ENCODE measurements at places on chromosomes 5 and 9.

GRCh38 chr5:117604845-117605244 is 1030.2 kb upstream of the SEMA6A start:
- no peak for DNase-seq

DNA sequence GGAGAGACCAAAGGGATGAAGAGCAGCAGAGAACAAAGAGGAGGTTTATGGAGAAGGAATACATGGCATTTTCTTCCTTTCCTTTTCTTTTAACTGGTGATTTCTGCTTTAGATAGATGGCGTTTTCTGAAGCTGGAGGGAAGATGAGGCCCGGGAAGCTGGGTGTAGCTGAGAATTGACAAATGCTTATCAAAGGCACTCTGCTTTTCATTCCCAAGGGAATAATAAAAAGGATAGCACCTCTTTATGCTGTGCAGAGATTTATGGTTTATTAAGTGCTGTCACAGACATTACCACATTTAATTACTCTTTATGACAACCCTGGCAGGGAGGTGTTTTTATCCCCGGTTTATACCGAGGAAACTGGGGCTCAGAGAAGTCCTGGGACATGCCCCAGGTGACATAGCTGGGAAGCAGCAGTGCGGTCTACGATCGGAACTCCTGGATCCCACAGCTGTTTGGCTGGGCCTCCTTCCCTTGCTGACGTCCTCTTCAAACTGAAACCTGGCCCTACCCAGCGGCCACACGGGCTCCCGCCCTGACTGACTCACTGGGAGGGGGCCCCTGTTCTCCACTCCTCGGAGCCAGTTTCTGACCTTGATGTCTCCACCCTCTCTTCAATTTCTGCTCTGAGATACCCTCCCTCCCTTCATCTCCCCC is 8.2 kb upstream of the EPB41L4B start:
- no peak for DNase-seq

DNA sequence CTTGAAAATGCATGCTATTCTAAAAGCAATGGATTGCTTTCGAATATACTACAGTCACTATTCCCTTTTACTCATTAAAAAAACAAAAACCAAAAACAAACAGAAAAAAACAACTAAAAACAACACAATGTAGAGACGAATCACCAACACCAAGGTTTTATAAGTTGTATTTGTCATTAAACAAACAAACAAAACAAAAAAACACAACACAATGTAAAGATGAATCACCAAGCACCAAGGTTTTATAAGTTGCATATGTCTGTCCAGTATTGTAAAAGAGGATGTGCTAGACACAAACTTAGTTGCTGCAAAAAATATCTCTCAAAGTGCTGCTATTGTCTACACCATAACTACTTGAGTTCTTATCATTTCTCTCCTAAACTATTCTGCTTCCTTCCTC is 1269.2 kb downstream of the EFNA5 start:
- DNase-seq, result no peak

DNA sequence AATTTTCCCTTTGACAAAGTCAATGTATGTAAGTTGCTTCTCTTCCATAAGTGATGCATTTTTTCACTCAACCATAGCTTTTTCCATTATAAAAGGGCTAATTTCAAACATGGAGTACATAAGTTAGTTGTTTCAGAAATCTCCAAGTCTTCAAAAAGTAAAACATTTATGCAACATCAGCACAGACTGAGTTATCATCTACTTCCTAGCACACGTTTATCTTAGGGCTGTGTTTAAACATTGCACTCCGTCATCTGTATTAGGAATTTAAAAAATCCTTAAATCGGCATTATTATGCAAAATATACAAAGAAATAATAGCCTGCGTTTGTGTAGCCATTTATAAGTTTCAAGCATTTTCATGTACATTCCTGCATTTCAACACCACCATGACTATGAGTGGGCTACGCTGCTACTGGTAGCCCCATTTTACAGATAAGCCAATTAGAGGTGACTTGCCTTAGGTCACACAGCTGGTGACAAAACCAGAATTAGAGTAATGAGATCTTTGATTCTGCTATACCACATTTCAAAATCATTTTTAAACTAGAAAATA is 43.4 kb downstream of the PTPN3 start:
- DNase-seq, result no peak

GRCh38 chr9:130319300-130319699 is 53.7 kb downstream of the HMCN2 start:
- DNase-seq, result no peak

- DNase-seq, result peak; percentile 47
Observed at GRCh38 chr5:132055808-132056609, 4.4 kb upstream of the IL3 start.

- no peak for DNase-seq
Observed at GRCh38 chr5:107218457-107219193, 452.1 kb downstream of the EFNA5 start.

DNA sequence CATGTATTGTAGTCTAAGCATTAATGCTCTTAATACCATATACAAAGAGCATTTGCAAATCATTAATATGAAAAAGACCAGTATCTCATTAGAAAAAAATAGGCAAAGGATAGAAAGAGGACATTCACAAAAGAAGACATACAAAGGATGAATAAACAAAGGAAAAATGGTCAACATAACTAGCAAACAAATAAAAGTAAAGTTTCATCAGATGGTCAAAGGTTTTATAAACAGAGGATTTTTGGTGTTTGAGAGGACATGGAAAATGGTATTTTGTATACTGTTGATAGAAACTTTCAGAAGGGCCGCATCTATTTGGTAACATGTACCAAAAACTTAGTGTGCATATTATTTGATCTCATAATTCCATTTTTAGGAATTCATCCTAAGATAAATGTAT is 414.8 kb downstream of the PIK3R1 start:
- DNase-seq, result no peak

- DNase-seq, result no peak
Observed at GRCh38 chr5:55331321-55331720, 23.5 kb downstream of the MTREX start.

DNA sequence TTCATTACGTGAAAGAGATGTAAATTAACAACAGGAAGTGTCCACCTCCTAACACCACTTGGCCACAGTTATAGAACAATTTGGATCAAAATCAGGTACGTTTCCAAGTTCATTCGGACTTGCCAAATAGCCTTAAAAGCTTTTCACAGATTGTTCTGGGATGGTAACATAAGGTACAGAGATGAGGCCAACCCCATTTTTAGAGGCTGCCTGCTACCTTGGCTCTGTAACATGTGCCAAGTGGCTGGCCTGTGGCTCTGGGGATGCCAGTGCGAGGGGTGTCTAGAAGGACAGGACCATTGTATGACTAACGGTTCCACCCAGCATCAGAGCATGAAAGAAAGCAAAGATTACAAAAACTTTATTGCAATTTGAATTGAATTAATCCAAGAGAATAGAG is 91.0 kb downstream of the LHFPL2 start:
- no peak for DNase-seq

DNA sequence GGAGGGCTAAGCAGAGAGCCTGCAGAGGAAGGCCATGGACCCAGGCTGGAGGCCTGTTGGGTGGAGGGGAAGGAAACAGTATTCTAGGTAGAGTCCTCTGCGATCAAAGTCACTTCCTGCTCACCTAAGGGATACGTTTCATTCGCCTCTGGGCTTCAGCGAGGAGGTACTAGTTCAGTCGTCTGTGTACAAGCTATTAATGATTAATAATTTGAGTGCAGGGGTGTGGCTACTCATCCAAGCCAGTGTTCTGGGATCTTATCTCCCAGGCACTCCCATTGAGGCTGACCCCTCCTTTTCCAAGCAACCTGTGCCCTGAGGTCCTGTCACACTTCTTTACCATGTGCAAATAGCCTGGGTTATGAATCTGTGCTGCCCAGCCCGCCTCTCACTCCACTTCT is 25.2 kb downstream of the RALGPS1 start:
- DNase-seq, result no peak

DNA sequence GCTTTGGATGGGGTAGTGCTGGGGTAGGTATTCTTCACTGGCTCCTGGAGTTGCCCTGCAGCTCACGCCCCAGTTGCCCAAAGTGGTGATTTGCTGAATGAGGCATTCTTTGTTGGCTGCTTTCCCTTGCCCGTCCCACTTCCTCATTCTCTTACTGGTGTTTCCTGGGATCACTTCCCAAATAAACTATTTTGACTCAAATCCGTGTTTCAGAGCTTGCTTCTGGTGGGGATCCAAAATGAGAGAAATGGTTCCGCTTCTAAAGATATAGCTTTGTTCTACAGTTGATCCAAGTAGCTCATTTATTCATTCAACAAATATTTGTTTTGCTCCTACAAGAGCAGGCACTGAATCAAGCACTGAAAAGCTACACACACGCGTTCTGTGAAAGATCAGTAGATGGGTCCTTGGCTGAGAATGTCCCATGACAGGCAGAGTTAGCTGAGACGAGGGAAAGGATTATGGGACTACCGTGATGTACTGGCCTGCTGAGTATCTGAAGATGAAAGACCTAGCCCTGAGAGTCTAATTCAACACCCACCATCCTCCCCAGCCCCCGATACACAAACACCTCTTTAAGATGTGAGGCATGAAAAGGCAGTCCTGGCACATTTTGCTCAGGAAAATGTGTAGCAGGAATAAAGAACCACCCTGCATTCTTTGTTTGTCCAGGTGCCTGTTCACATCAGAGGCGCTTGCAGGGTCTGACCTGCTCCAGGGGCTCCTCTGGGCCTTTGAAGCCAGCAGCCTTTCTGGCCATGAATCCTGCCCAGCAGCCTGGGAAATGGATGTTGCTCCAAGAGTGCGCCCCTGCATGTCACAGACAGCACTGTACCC is 143.1 kb upstream of the RANBP3L start:
- no peak for DNase-seq

DNA sequence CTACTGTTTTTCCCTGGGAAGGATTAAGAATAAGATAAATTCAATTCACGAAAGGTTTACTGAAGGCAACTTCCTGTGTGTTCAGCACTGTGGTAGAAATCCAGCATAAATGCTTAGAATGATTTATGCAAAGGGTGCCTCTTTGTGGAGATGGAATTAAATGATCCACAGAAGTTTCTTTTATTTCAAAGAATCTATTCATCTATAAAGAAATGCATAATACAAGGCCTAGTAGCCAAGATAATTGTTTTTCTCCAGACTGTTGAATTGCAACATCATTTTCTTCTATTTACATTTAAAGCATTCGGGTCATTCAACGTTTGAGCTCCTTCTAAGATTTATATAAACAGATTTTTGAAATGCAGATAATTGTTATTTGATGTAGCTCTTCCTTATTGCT is 138.8 kb upstream of the NFIL3 start:
- no peak for DNase-seq

GRCh38 chr5:65483546-65484346 is 2.0 kb upstream of the ADAMTS6 start:
- DNase-seq, result peak; percentile 42

DNA sequence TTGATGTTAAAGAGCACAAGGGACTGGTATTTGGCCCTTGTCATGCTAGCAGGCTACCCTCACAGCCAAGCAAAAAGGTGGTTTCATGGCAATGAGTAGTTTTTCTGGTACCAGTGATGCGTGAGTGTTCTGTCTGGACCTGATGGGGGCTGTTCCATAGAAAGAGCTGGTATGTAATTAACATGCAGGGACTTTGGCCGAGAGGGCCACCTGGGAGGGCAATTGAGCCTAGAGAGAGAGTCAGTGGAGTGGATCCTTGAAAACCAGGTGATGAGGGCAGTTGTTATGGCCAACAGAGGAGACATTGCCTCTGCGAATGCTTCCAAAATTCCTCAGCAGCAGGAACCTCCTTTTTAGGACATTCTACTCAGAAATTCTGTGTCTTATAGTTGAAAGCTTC is 383.3 kb downstream of the PSAT1 start:
- no peak for DNase-seq

GRCh38 chr5:10503997-10504793 is 59.7 kb upstream of the ANKRD33B start:
- no peak for DNase-seq

DNA sequence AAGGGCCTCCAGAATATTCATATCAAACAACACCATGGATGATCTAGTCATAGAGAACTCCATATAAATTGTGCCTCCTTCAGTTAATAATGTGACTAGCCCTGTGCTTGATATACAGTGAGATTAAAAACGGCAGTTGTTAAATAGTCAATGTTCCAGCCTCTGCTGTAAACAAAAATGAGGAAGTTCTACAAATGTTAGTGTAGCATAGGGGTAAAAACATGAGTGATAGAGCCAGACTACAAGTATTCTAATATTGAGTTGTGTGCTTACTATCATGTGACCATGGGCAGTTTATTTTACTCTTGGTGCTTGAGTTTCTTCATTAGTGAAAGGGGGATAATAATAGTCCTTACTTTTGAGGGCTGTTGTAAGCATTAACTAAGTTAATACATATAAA is 43.3 kb upstream of the SLCO6A1 start:
- DNase-seq, result no peak

- no peak for DNase-seq
Observed at GRCh38 chr9:135283671-135284070, 195.9 kb upstream of the PPP1R26 start.

- DNase-seq, result peak; percentile 40
Observed at GRCh38 chr5:160118349-160119141, 705 bp downstream of the PWWP2A start.

- DNase-seq, result no peak
Observed at GRCh38 chr5:133360693-133361472, 251.5 kb downstream of the FSTL4 start.

DNA sequence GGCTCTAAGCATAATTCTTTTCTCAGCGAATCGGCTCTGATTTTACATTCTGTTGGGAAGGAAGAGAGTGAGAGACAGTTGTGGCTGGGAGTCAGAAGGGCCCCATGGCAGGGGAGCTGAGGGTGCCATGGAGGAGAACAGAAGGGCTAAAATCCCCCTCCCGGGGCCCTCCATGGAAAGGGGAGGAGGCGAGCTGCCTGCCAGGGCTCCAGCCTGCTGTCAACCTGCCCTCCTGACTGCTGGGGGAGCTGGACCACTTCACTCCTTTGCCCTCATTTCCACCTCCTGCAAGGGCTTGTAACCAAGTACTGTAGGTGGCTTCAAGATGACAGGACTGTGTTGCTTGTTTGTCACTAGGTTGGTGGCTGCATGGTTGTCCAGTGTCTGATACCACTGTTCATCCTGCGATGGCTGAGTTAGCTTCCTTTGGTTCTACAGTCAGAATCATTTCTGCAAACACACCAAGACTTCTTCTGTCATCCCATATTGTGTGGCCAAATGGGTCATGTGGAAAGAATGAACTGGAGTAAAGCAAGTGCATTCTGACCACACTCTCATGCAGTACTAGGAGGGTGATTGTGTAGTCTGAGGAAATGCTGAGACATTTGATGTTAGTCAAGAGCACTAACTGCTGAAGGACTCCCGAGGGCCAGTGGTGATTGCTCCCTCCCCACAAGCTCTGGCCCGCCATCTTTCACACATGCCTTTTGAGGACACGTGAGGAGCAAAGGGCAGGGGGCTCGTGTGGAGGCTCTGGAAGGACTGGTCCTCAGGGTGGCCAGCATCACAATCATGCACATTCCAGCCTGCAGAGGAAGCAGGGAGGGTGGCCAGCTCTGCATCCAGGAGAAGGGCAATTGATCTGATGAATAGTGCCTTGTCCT is 307.2 kb downstream of the GADD45G start:
- DNase-seq, result no peak

- DNase-seq, result no peak
Observed at GRCh38 chr5:139404484-139404840, 573 bp upstream of the SPATA24 start.
